ENCODE measurements at places on chromosomes 1 and 21.
A peak's percentile ranks its signal among the peaks of the same experiment; 100 is the strongest.

DNA sequence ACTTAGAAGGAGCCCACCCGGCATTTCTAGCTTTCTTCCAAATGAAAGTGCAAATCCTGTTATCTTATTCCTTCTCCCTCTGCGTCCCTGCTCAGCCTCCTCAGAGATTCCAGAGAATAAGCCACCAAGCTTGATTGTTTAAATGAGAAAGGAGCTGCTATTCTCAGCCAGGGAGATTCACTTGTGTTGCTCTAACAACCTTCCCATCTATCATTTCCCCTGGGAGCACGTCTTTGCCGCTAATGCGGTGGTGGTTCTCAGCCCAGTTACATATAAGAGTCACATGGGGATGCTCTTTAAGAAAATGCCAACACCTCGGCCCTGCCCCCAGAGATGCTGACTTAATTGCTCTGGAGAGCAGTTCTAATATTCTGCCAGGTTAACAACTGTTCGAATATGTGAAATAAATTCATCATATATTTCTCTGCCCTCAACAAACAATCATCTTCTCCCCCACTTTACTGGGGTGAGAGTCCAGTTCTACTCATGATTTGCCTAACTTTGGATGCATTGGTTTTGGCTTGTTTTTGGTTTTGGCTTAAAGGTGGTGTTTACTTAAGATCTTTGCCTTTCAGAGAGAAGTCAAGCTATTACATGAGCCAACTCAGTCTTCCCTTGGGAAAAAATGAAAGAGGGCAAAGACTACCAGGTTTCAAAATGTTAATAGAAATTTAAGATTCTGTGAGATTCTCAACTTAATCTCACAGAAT, 213.9 kb downstream of the SEC16B start:
- no peak for DNase-seq

GRCh38 chr1:237901299-237901934, 10.7 kb upstream of the ZP4 start:
- DNase-seq = peak; percentile 4

- DNase-seq = peak; percentile 68
Observed at GRCh38 chr1:63828322-63829044, 54.7 kb downstream of the ROR1 start.

- DNase-seq = no peak
Observed at GRCh38 chr21:33289199-33289819, 23.1 kb downstream of the IL10RB start.

- DNase-seq = no peak
Observed at GRCh38 chr1:230210326-230210980, 143.4 kb downstream of the GALNT2 start.

DNA sequence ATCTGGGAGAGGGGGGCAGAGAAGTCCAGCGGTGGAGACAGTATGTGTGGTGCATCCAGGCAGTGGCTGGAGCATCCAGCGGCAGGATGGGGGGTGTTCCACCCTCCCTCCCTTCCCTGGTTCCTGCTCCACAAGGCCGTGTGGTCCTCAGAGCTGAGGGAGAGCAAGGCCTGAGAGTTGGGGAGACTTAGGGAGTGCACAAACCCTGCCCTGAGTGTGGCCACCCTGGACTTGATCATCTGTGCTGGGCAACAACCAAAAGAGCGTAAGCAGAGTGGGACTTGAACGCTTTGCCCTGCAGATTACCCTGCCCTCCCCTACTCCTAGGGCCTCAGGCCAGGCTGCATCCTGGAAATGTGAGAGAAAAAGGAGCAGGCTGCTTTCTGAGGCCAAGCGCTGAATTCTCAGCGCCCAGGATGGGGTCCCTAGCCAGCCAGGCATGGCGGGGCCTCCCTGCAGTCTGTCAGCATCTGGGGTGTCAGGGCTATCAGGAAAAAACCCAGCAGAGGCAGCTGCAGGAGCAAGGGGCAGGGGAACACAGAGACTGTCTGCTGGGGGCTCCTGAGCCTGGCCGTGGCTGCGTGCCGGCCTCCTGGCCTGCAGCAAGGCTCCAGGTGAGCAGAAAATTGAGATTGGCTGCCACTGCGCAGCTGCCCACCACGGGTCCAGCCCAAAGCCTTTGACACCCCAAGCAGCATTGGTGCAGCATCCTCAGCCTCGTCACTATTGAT, 266.2 kb downstream of the NPHP4 start:
- no peak for DNase-seq

- peak; percentile 50 for DNase-seq
Observed at GRCh38 chr1:153357076-153357852, 390 bp upstream of the S100A9 start.

All from muscle of leg (tissue), 16 donors.